Activated CD4-positive, alpha-beta T cell treated with anti-CD3 and anti-CD28 coated beads for 36 hours (primary cell): ENCODE measurements at places on chromosomes 7 and 10.

- H3K27me3 ChIP-seq: no peaks in the 10 kb centered on the region
- no peaks in the 10 kb centered on the region for H3K4me1 ChIP-seq
- DNase-seq: no peak
- no peak overlapping the region for H3K4me3 ChIP-seq
- no peak overlapping the region for H3K27ac ChIP-seq
Observed at GRCh38 chr7:139457153-139457946, 26.1 kb downstream of the KLRG2 start.

DNA sequence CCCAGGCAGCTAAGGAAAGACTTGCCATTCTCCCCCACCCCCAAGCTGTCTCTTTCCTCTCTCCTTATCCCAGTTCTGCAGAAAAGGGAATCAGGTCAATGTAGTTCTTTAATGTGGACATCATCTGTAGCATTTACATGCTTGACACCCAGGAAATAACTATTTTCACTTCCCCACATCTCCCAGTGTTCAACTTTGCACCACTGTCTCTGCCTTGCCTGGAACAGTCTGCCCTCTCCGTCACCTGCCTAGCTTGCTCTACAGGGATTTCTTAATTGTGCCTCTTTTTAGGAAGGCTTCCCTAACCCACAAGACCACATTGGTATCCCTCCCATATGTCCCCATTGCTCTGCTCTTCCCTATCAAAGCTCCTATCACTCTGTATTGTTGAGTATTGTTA lies 45.9 kb upstream of the TOMM7 start:
- H3K4me1 ChIP-seq: peaks cover 3% of the 10 kb centered on the region
- H3K4me3 ChIP-seq: no peak overlapping the region
- H3K27ac ChIP-seq: no peak overlapping the region
- peaks cover 33% of the 10 kb centered on the region for H3K36me3 ChIP-seq

DNA sequence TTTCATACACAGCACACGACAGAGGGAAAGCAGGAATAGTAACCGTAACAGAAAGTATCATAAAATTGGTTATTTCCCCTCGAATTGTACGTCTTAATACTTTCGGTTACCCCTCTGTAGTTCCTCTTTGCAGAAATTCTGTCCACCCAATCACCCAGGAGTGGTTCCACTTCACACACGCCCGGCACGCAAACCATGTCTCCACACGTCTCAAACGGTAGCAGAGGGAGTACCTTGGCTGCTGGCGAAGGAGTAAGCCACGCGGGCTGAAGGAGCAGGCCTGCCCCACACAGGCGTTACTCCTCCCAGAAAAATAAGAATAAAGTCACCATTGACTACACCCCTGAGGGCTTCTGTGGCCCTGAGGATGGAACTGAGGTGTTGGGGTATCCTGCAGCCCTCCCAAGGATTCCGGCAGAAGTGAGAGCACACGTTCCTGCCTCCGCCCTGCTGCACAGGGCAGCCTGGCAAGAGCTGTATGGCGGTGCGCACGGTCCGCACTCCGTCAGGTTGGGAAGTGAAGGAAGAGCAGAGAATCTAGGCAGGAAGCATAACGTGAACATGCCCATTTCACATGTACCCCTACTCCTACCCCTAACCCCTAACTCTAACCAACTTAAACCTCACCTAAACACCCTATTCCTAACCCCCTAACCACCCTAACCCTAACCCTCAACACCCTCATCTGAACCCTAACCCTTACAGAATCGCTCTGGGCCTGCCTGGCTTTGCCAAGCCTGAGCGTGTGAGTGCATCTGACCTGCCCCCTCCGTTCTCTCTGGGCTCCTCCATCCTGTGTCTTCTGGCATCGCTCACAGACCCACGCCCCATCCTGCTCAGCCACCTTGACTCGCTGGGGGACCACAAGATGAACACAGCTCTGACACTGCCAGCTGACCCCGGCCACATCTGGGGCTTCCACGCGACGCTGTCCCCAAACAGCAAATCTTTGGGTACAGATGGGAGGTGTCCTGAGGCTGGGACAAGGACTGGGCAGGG lies 18.2 kb downstream of the GPR146 start:
- H3K4me3 ChIP-seq: no peak overlapping the region
- peaks cover 2% of the 10 kb centered on the region for H3K27me3 ChIP-seq
- H3K36me3 ChIP-seq: no peaks in the 10 kb centered on the region
- peaks cover 5% of the 10 kb centered on the region for H3K4me1 ChIP-seq
- DNase-seq: no peak
- no peak overlapping the region for H3K27ac ChIP-seq

DNA sequence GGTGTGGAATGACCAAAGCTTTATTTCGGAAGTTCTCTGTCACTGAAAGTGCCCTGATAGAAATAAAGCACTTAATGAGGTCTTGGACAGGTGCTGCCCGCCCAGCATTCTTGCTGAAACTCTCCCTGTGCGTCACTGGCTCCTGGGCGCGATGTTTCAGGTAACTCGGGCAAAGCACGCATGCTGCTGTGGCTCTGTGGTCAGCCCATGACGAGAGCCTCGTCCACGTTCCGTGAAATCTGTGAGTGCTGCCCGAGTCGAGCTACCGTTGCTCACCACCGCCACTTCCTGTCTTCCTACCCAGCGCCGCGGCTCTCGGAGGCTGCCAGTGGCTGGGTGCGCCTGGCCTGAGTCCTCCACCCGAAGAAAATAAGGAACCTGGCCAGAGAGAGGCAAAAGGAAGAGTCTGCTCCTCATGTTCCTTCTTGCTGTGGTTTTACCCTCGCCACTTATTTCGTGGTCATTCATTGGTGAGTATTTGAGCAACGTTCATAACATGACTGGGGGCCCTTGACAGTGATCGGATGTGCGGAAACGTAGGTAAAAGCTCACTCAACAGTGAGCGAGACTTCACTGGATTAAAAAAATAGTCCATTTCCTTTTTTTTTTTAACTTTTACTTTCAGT lies 95.5 kb downstream of the MAP3K8 start:
- DNase-seq: peak; percentile 86
- H3K27ac ChIP-seq: peak overlapping the region; percentile 95
- no peaks in the 10 kb centered on the region for H3K36me3 ChIP-seq
- peaks cover 56% of the 10 kb centered on the region for H3K4me1 ChIP-seq
- H3K27me3 ChIP-seq: no peaks in the 10 kb centered on the region
- H3K4me3 ChIP-seq: peak overlapping the region; percentile 75

- H3K4me1 ChIP-seq: peaks cover 14% of the 10 kb centered on the region
- peaks cover 2% of the 10 kb centered on the region for H3K36me3 ChIP-seq
- no peak for DNase-seq
- no peak overlapping the region for H3K27ac ChIP-seq
Observed at GRCh38 chr7:11168650-11169170, 195.0 kb downstream of the PHF14 start.

GRCh38 chr7:136509466-136509865 lies 359.0 kb upstream of the CHRM2 start:
- no peaks in the 10 kb centered on the region for H3K36me3 ChIP-seq
- no peak overlapping the region for H3K4me3 ChIP-seq
- no peaks in the 10 kb centered on the region for H3K4me1 ChIP-seq
- H3K27me3 ChIP-seq: no peaks in the 10 kb centered on the region

DNA sequence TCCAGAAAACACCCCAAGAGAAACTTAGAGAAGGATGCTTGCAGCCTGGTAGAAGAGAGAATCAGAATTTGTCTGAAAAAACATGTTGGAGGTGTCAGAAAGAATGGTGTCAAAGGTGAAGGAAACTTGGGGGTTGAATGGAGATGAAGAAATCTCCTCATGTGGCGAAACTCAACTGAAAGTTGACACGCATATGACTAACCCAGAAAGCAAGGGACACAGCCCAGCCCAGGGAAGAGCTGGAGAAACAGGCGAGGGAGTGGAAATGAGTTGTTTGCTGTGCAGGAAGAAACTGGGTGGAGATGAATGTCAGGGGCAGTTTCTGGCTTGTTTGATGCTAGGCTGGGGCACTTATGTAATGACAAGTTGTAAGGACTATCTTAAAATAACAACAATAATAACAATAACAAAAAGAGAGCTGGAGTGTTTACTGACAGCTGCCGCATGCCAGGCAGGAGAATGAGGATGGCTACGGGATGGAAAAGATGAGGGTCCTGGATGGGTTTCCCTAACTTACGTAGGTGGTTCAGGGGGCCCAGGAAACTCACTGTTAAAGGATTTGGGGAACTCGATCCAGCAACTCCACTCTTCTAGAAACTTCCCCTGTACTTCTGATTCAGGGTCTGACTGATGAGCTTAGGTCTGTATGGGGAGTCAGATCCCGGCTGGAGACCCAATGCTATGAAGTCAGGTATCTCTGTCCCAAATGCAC lies 57.4 kb downstream of the MAP3K8 start:
- peak; percentile 17 for DNase-seq
- H3K4me1 ChIP-seq: peaks cover 28% of the 10 kb centered on the region

GRCh38 chr7:151110941-151111645 lies 24.8 kb downstream of the AGAP3 start:
- no peaks in the 10 kb centered on the region for H3K36me3 ChIP-seq
- H3K27me3 ChIP-seq: peaks cover 3% of the 10 kb centered on the region
- H3K4me1 ChIP-seq: no peaks in the 10 kb centered on the region

DNA sequence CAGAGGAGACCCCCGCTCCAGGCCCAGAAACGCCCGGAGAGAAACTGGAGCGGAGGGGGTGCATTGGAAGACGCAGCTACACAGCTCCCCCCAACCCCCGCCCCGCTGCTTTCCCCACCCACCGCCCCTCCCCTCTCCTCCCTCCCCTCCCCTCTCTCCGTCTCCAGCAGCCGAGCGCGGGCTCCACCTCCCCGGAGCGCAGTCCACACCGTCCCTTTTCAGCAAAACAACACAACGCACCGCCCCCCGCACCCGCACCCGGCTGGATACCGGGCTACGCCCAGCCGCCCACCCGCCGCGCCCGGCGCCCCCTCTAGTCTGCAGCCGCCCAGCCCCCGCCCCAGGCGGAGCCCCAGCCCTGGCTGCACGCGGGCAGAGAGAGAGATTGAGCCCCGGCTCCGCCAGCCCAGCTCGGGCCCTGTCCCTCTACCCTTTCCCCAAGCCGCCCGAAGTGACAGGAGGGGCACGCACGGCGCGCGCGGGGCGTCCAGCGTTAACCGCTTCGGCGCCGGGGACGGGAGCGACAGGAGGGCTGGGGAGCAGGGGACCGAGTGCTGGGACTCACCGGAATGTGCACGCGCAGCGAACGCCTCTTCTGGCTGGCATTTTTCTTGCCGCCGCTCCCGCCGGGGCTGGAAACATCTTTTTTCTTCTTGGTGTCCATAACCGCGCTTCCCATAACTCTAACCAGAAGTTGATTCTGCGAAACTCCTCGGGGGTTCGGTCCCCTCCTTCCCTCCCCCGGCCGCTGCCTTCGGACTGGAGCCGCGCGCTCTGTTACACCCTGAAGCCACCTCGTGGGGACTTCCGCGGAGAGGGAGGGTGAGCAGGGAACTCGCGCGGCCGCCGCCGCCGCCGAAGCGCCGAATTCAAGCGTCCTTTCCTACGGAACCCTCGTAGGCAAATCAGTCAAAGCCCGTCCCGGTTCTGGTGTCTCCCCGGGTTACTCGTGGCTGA lies 695 bp downstream of the PRKAG2 start:
- peak overlapping the region; percentile 87 for H3K4me3 ChIP-seq
- H3K27me3 ChIP-seq: no peaks in the 10 kb centered on the region
- peaks cover 19% of the 10 kb centered on the region for H3K4me1 ChIP-seq
- DNase-seq: peak; percentile 84

- no peak overlapping the region for H3K4me3 ChIP-seq
- no peak overlapping the region for H3K27ac ChIP-seq
- no peaks in the 10 kb centered on the region for H3K4me1 ChIP-seq
- H3K36me3 ChIP-seq: no peaks in the 10 kb centered on the region
Observed at GRCh38 chr10:77377678-77378352, 259.8 kb downstream of the KCNMA1 start.

GRCh38 chr10:100100651-100101184 lies 19.0 kb upstream of the CPN1 start:
- no peak overlapping the region for H3K27ac ChIP-seq
- peaks cover 36% of the 10 kb centered on the region for H3K27me3 ChIP-seq
- no peak for DNase-seq
- H3K4me3 ChIP-seq: no peak overlapping the region
- H3K4me1 ChIP-seq: no peaks in the 10 kb centered on the region

DNA sequence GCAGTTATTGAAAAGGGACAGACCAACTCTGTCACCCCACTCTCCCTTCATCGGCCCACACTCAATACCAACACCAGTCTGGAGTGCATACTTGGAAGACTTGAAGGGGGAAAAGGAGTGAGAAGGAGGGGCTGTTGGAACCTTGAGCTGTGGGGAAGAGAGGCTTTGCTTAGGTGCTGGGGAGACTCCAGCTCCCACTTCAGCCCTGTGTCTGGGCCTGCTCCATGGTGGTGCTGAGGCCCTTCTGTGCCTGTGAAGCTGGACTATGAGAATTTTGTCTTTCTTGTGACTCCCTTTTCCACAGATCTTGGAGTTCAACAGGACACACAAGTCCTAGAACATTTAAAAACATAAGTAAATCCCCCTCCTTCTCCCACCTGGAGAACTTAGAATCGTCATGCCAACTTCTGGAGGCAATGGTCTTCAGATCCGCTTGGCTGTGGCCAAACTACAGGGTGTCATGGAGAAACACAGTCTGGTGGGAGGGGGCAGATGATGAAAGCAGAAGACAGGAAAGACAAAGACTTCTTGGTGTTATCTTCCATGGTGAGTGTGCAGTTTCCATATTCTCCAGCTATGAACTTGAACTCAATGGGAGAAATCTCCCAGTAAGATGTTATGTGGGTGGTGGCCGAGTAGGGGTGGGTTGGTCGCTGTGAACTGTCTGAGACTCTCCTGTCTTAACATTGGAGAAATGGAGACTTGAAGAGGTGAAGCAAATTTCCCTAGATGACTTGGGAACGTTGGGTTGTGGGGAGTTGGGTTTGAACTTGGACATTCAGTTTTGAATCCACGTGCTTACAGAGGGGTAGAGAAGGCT lies 18.4 kb upstream of the GIMAP8 start:
- no peak for DNase-seq
- no peaks in the 10 kb centered on the region for H3K36me3 ChIP-seq
- no peak overlapping the region for H3K27ac ChIP-seq
- H3K27me3 ChIP-seq: peaks cover 3% of the 10 kb centered on the region
- peaks cover 13% of the 10 kb centered on the region for H3K4me1 ChIP-seq

GRCh38 chr10:29657719-29658274 lies 23.0 kb upstream of the SVIL start:
- no peak for DNase-seq
- peaks cover 36% of the 10 kb centered on the region for H3K36me3 ChIP-seq
- H3K4me3 ChIP-seq: no peak overlapping the region
- H3K27me3 ChIP-seq: peaks cover 4% of the 10 kb centered on the region

GRCh38 chr7:3260401-3260715 lies 40.7 kb upstream of the SDK1 start:
- H3K27me3 ChIP-seq: peaks cover 15% of the 10 kb centered on the region
- H3K4me3 ChIP-seq: no peak overlapping the region
- H3K27ac ChIP-seq: no peak overlapping the region
- no peak for DNase-seq
